GM12892 (cell line): ENCODE measurements at places on chromosomes 1 and 21.

DNA sequence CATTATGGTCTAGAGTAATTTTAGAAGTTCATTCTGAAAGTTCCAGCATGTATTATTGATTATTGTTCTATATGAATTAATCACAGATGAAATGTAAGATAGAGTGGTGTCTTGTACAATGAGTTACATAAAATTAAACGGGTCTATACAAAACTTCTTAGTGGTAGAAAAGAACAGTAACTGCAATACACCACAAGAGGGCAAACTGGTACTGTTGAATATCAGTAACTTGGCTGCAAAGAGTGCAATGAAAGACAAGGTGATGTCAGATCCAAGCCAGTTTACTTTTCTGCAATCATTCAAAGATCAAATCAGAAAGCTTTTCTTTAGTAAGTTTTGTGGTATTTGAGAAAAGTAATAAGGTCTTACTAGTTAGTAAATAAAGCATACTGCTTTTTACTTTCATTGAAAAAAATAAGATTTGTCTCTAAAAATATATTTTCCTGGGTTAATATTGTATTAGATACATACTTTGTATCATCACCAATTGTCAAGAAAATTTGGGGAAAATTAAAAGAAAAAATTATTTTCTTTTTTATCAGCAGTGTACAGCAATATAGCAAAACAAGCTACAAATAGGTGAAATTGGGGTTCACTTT, 66.4 kb upstream of the BTG3 start:
- DNase-seq = peak; percentile 13

DNA sequence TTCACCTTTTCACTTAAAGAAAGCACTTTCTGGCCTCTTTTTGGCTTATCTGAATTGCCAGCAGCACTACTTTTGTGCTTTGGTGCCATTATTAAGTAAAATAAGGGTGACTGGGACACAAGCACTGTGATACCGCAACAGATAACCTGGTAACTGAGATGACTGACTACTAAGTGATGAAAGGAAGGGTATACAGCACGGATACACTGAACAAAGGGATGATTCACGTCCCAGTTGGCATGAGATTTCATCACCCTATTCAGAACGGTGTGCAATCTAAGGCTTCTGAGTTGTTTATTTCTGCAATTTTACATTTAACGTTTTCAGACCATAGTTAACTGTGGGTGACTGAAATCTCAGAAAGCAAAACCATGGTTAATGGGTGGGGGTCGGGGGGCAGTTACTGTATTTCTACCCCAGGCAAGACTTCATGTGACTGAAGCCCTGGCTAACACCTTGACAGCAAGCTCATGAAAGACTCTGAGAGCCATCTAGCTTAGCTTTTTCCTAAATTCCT, 102.8 kb downstream of the CLIC6 start:
- no peak for DNase-seq

GRCh38 chr1:235887676-235888075, 21.0 kb upstream of the LYST start:
- no peak for DNase-seq

DNA sequence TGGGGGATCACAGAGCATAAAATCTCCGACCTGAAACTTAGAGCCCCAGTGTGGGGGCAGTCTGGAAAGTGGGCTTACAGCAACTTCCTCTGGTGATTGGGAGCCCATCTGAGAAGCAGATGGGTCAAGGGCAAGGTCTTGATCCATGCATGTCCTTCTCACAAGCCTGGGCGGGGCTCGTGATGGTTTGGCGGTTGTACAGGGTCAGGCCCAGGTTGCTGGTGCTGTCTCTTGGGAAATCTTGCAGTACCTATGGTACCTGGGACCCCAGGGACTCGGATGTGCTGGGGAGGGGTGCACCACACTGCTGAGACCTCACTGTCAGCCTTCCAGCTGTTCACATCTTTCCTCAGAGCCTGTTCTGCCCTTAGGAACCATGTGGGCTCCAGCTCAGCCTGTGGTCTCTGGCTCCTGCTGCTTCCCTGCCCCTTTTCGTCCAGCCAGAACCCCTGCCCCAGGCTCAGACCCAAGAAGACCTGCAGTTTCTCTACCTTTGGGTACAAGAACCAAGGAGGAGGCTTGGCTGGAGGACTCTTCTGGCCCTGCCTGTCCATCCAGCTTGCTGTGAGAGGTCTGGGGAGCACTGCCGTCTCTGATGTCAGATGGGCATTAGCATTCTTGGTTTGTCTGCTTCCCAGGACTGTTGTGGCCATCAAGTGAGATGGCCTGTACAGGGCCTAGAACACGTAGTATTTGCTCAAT, 24.5 kb downstream of the WNT4 start:
- DNase-seq = no peak

- peak; percentile 52 for DNase-seq
Observed at GRCh38 chr1:92485381-92486250, 1.1 kb downstream of the GFI1 start.

DNA sequence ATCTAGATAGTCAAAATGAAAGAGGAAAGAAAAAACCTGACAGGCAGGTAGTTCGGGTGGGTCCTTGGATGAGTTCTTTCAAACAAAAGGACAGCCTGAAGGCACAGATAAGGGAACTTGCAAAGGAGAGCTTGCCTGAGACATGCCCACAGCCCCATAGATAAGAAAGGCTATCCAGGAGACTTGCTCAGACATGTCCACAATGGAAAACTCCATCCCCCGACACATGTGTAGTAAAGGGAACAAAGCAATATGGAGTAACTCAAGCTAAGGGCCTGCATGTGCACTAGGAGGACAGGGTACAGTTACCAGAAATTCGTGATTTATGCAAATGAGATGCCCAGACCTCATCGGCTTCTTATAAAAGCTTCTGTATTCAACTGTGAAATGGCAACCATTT, 281.5 kb downstream of the NEGR1 start:
- DNase-seq = no peak

- DNase-seq = no peak
Observed at GRCh38 chr1:224799083-224799482, 130.4 kb upstream of the DNAH14 start.

DNA sequence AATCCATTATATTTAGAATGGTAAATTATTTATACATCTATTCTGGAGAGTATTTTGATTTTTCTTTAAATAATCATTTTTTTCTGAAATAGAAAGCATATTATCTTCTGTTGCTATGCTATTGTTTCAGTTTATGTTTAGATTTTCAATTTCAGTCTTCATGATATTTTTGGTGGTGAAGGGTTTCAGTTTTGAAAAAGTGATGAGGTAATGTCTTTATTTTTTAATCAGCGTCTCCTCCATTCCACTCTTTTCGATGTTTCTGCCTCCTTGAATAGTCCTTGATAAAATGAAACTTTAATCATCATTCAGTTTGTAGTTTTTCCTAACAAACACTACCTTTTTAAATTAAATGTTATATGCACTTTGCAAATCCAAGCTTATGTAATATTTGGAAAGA, 428.6 kb downstream of the PTPRC start:
- no peak for DNase-seq

GRCh38 chr1:30410153-30410851, 313.1 kb downstream of the MATN1 start:
- no peak for DNase-seq

- no peak for DNase-seq
Observed at GRCh38 chr1:16122916-16123315, 33.0 kb downstream of the EPHA2 start.

- peak; percentile 77 for DNase-seq
Observed at GRCh38 chr1:234963180-234963903, 165.3 kb downstream of the TOMM20 start.

DNA sequence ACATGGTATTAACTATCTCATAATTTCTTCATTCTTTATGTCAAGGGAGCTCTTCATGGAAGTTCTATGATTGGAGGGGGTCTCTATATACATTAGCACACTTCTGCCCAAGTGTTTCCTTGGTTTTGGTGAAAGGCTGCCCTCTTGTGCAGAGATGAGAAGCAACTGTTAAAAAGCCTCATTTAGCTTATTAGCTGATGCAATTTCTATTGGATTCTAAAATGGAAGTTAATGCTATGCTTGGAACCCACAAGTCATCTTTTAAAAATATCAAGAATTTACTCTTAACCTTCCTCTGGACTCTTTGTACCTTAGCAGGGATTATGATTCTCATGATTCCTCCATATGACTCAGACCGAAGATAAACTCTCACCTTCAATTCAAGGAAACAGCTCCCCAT, 328.9 kb downstream of the PTBP2 start:
- no peak for DNase-seq

GRCh38 chr1:114126261-114127095, 27.2 kb downstream of the SYT6 start:
- peak; percentile 47 for DNase-seq

DNA sequence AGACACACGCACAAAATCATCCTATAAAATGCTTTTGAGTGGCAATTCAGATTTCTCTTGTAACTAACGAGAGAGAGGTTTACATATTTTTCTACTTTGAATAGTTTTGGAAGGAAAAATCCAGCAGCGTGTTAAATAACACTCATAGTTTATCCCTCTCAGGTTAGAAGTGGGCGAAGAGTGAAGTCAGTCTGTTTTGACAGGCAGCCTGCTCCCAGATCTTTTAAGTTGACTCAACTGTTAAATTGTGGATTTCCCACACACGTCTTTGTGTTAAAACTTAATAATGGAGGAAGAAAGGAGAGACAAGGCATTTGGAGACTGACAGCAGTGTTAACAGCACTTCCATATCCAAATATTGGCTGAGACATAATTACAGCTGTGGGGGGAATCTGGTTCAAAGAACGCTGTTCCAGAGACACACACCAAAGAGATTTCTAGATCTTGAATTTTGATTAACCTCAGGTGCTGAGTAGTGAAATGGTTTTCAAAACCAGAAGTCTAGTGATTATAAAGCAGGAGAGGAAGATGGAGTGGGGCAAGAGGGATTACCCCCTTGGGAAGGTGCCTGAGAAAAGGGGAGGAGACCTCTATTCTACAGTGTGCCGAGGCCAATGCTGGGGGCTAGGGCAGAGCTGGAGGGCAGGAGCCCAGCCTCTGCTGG, 2.7 kb downstream of the MAPKAPK2 start:
- DNase-seq = no peak

GRCh38 chr1:222124602-222125001, 382.7 kb upstream of the DUSP10 start:
- no peak for DNase-seq
